CD8-positive, alpha-beta memory T cell (primary cell): ENCODE measurements at places on chromosomes 5 and 9.
A peak's percentile ranks its signal among the peaks of the same experiment; 100 is the strongest.

DNA sequence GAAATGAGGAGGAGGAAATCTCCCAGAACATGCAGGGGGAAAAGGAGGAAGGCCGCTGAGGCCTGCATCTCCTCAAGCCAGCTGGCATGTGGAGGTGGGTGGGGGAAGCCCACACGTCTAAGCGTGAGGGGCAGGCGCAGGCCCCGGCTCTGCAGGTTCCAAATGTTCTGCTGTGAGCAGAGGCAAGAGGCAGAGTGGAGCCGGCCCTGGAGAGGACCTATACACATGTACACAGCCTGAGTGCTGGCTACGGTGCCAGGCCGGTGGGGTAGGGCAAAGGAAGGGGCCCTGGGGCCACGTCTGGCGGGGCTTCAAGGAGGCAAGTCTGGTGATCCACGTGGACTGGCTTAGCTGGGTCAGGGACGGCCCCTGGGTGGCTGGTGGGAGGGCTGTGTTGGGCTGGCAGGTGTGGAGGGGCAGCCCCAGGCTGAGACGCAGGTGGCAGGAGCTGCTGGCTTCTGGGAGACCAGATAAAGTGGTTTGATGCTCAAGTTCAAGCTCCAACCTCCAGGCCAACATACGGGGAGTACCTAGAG is 26.4 kb downstream of the LPCAT1 start:
- no peak for DNase-seq

- no peak for DNase-seq
Measured at GRCh38 chr5:61910771-61911170, 395.2 kb upstream of the KIF2A start.

GRCh38 chr9:132622159-132622558 is 39.8 kb downstream of the BARHL1 start:
- DNase-seq: no peak

DNA sequence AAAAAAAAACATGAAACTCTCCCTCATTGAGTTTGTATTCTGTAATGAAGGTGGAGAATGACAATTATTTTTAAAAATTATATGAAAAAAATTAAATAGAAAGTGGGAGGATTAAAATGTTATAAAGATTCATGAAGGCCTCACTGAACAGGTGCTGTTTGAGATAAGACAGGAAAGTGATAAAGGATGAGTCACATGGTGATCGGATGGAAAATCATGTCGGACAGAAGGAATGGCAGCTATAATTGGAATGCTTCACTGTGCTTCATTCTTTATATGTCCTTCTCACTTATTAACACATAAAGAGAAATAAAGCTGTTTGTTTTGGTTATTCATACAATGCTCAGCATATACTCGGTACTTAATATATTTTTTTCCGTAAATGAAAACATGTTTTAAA is 464.5 kb upstream of the RGMB start:
- no peak for DNase-seq

GRCh38 chr5:52787600-52788504 is at the start of the genes ITGA1 and PELO:
Gene ITGA1 (plus strand): TSS chr5:52787916. CDS start chr5:52788354, 438 bp downstream.
Gene PELO (plus strand): TSS chr5:52787916. CDS start chr5:52800395, 12,479 bp downstream.
- DNase-seq: peak; percentile 52
